ENCODE measurements at places on chromosomes 5 and 9.

DNA sequence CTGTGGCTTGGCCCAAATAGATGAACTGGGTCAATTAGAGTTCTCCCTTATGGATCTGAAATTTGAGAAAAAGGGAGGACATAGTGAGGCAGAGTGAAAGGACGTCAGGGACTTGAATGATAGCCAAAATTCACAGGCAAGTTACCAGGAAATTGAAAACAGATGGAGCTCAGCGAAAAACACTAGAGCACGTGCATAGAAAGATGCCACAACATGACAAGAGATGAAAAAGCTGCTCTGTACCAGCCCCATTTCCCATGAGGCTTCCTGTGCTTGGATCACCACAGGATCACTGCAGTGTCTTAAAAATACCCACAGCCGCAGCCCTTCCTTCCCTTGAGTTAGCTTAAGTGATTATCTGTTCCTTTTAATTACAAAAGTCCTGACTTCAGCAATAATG is 39.0 kb upstream of the HOMER1 start:
- DNase-seq, result no peak

DNA sequence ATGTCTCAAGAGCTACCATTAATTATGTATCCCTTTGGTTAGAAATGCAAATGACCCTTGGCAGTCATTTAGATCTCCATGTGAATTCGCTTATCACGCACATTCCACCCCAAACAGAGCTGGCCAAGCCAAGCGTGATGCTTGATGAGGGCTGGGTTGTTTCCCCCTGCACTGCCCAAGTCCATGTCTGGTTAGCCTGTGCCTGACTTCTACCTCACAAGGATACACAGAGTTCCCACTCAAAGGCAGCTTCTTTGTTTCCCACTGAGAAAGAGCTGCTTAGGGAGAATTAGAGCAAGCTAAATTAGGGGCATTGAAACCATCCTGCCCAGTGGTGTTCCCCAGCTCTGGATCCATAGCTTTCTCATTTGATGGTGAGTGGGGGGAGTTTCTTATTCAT is 87.2 kb downstream of the FSTL4 start:
- DNase-seq, result no peak

GRCh38 chr5:16901021-16901644 is 35.0 kb downstream of the MYO10 start:
- DNase-seq, result no peak

GRCh38 chr5:181189363-181189961 is 15.5 kb downstream of the TRIM7 start:
- DNase-seq, result no peak

DNA sequence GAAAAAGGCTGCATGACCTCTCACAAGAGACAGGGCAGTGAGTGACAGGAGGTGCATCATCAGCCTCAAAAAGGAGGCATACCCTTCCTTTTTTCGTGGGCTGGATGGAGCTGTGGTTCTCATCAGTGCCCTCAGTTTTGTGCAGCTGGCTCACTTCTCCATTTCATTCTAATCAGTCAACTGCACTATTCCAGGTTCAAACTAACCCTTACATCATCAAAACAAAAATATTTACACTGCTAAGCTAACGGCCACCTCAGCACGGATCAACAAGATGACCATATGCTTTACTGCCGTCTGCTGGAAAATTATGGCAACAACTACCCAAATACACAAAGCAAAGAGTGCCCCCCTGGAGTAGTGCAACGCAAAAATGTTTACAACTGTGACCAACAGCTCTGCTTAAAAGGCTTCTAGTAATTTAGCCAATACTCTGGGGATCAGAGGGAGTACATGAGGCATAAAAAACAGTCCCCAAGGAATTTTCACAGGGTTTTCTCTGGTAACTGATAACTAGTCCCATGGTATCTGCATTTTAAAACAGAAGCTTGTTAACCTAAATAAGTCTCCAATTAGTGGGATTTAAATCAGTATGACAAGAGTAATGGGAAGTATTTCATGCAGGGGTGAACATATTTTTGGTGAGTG is 10.8 kb downstream of the KCNV2 start:
- DNase-seq, result peak; percentile 31

DNA sequence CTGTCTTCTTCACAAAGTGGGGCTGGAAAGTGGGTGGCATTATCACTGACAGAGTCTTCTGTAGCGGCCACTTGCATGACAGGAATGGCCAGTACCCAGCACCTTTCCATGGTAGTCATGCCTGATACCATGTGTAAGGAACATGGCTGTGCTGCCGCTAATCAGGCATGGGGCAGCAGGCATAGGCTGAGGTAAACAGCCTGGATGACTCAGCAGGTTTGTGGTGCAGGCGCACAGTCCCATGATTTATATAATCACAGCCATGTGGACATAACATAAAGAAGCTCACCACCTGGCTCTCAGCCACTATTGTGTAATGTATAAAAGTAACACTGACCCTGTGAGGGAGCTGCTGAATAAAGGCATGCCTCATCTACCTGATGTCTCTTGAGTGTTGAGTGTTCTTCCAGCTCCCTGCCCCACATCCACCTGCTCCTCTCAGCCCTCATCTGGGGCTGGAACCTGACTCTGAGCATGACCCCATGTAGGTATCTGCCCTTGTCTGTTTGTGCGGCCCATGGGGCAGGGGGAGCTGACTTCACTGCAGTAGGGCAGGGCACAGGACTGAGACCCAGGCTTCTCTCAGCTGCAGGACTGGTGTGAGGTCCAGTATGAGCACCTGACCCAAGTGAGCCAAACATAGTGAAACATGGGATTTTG is 13.2 kb upstream of the ICE1 start:
- DNase-seq, result no peak

GRCh38 chr9:87840134-87840533 is 42.5 kb upstream of the SPATA31E1 start:
- no peak for DNase-seq

- no peak for DNase-seq
These were observed 231.9 kb downstream of the ADAMTSL1 start for GRCh38 chr9:18705796-18706392.

- DNase-seq, result no peak
These were observed 21.5 kb downstream of the SLC6A7 start for GRCh38 chr5:150211156-150212030.

- DNase-seq, result no peak
These were observed 9.2 kb upstream of the LCN15 start for GRCh38 chr9:136773386-136774044.

GRCh38 chr9:14924230-14925219 is 14.3 kb upstream of the FREM1 start:
- DNase-seq, result no peak

DNA sequence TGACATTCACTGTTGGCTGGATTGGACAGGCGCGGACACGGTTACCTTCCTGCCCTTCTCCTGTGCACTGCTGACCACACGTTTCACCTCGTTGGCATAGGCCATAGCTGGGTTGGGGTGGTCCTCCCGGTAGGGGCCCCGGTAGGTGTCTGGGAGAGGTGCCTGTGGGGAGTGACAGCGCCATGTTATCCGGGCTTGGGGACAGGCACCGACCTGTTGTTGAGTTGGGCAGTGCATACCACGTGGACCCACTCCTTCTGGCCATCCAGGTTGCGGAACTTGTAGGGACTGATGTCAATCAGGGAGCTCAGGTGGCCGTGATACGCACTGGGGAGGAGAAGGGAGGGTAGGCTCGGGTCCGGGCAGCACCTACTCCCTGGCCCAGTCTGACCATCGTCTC is 8.2 kb downstream of the PHYKPL start:
- no peak for DNase-seq
